ENCODE measurements at places on chromosomes 6 and 20.

DNA sequence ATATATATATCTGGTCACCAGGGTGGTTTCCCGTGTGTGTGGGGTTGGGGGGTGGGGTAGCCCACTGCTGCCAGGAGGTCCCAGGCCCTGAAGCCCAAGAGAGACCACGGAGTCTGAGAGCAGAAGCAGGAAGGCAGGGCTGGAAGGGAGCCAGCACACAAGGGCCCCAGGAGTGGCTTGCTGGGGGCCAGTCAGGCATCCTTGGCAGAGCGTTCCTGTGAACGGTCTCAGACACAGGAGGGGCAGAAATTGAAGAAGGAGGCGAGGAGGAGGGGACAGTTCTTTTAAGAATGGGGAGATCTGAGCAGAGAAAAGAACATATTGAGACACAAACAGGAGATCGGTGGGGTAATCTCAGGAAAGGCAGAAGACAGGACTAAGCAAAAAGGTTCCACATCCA is 1.9 kb upstream of the EBF4 start:
- DNase-seq: no peak

DNA sequence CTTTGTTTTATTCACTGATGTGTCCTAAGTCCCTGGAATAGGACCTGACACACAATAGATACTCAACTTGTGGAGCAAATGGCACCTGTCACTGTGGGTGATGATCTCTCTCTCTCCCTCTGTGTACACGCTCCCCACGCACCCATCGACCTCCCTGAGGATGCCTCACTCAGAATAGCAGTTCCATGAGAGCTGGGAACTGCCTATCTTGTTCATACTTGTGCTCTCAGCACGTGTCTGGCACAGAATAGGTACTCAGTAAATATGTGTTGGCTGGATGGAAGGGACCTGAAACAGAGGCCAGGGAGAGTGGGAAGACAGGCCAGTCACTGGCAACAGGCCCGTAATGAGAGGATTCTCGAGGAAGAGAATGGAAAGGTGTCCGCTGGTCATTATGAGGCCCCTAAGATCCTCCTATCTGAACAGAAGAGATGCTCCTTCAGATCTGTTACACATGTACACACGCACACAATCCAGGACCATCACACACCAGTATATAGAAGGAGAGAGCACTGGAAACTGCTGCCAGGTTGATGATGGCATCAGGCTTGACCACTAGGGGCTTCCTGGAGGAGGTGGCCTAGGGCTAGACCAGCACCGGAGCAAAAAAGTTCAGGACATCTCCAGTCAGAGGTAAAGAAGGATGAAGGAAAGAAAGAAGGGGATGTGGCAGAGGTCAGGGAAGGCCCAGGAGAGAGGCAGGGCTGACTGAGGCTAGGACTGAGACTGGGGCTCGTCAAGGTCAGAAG is 30.9 kb downstream of the VEGFA start:
- peak; percentile 27 for DNase-seq

DNA sequence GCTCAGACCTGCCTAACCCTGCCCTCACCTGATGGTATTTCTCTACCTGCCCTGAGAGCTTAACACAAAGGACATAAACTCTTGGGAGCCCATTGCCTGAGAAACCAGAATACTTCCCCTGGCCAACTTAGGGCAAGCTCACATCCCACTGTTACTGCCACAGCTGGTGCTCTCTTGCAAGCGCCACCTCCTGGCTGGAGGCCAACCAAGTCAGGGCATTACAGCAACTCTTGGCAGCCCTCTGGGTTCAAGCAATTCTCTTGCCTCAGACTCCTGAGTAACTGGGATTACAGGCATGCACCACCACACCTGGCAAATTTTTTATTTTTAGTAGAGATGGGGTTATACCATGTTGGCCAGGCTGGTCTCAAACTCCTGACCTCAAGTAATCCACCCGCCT is 70.1 kb downstream of the HECA start:
- DNase-seq: no peak

GRCh38 chr20:53574259-53574789 is 19.3 kb downstream of the ZNF217 start:
- DNase-seq: no peak

- no peak for DNase-seq
Measured at GRCh38 chr20:11981366-11981947, 63.8 kb downstream of the BTBD3 start.

DNA sequence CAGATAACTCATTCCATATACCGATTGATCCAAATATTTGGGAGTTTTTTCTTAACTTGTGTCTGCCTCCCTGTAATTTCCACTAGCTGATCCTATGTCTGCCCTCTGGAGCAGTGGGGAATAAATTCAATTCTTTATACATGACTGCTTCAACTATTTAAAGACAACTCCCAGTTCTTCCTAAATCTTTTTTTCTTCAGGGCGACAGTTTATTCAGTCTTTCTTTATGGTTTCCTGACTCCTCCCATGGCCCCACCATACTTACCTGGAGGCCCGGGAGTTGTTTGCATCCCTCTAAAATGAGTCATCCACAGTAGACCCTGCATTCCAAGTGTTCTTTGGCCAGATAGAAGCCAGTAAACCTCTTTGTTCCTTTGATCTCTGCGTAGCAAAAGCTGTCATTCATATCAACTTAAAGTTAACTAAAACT is 73.6 kb downstream of the LCA5 start:
- DNase-seq: no peak

DNA sequence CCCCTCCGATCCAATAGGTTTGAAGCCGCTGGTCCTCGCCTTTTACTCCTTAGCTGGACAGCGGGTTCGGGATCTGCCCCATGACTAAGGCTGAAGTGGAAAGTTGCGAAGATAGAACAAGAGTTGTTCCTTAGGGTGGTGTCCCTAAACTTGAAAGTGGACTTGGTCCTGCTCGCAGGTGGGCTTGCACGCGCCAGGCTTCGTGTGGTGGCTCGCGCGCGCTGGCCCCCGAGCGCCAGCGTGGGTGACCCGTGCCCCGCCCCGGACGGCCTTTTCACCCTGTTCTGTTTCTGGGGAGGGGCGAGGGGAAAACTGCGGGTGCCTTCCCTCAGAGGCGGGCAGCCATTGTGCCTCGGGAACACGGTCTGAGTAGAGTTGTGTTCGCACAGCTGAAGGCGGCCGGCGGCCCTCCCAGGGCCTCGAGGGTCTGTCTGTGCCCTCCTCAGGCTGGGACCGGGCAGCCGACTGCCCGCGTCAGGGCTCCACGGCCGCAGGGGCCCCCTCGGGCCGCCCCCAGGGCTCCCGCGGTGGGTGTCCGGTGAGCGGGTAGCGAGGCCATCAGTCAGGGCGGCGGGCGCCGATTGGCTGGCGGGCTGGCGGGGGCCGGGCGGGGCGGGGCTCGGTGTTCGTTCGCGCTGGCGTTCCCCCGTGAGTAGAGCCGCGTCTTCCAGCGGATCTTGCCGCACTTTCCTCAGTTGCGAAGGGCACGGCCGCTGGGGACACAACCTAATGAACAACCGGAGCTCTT is 33.0 kb downstream of the RREB1 start:
- peak; percentile 85 for DNase-seq

GRCh38 chr6:32969685-32970412 is 1.5 kb downstream of the BRD2 start:
- peak; percentile 95 for DNase-seq

DNA sequence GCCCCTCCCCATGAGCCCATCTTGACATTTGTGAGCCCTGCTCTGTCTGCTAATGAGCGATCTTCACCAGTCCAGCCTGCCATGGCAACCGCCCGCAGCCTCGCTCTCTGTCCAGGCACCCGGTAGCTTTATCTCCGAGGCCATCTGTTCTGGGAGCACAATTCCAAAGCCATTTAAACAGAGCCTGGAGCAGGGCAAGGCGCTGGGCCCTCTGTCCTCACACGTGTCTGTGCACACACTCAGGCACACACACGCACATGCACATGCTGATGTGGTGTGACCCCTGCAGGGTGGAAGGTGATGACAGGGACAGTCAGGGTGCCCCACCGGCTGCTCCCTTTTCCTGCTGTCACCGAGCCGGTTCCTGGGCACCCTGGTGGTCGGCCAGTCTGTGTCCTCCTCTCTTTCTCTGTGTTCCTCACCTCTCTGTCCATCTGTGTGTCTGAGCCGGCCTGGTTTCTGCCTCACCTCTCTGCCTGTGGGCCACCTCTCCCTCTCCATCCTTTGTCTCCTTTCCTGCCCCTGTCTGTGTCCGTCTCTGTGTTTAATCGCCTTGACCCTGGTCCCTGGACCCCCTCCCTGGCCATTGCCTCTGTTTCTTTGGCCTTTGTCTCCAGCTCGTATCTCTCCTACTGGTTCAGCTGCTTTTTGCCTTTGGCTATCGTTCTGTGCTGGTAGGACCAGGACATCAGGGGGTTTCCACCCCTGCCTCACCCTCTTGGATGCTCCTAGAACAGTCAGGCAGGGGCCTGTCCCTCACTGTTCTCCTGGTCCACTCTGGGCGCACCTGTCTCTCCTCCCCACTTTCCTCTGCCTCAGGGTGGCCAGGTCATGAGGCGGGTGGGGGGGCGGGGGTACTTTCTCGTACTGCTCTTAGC is 8.8 kb upstream of the MYT1 start:
- no peak for DNase-seq

DNA sequence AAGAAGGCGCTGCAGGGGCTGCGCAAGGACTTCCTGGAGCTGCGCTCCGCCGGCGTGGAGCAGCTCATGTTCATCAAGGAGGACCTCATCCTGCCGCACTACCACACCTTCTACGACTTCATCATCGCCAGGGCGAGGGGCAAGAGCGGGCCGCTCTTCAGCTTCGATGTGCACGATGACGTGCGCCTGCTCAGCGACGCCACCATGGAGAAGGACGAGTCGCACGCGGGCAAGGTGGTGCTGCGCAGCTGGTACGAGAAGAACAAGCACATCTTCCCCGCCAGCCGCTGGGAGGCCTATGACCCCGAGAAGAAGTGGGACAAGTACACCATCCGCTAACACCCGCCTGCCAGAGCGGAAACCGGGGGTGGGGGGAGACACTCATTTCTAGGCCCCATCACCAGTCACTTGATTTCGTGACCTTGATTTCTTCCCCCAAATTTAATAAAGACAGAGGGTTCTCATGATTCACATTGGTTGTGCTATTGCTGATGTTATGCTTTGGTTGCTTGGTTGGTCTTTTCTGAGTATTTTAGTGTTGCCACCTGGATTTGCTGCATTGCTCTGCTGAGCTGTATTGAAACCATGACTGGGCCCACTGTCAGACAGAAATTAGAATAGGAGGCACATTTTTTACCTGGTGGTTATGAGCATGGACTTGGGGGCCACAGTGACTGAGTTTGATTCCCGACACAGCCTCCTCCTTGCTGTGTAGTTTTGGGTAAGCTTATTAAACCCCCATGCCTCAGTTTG is 1.5 kb downstream of the FAM50B start:
- no peak for DNase-seq

GRCh38 chr6:169592558-169592957 is 109.3 kb downstream of the WDR27 start:
- DNase-seq: peak; percentile 53

- no peak for DNase-seq
Measured at GRCh38 chr6:96947055-96947454, 22.5 kb downstream of the KLHL32 start.

DNA sequence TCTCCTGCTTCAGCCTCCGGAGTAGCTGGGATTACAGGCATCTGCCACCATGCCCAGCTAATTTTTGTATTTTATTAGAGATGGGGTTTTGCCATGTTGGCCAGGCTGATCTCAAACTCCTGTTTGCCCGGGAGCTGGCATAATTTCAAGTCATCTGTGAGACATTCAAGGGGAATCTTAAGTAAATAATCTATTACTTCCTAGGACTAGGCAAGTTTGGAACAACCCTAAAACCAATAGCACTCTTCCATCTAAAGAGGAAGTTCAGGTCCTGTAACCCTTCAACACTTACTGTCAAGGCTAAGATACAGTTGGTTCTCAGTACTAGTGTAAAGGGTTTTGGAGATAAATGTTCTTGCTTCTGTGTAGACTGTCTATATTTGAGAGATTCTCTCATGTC is 267.8 kb upstream of the IRAK1BP1 start:
- DNase-seq: peak; percentile 63

DNA sequence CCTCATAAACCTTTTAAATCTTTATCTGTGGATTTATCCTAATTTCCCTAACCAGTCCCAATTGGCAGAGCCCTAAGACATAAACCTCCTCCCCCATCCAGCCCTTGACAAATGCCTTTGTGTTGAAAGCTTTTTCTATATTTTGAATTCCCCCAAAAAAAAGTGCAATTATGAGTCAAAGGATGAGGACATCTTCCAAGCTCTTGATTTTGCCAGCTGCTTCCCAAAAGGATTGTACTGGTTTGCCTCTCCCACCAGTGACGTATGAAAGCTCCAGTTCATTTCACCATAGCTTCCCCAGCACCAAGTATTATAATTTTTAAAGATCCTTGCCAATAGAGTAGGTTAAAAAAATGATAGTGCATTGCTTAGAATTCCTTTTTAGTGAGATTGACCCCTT is 38.9 kb downstream of the SIRPA start:
- no peak for DNase-seq

- DNase-seq: no peak
Measured at GRCh38 chr6:119283979-119284545, 65.5 kb downstream of the MAN1A1 start.

DNA sequence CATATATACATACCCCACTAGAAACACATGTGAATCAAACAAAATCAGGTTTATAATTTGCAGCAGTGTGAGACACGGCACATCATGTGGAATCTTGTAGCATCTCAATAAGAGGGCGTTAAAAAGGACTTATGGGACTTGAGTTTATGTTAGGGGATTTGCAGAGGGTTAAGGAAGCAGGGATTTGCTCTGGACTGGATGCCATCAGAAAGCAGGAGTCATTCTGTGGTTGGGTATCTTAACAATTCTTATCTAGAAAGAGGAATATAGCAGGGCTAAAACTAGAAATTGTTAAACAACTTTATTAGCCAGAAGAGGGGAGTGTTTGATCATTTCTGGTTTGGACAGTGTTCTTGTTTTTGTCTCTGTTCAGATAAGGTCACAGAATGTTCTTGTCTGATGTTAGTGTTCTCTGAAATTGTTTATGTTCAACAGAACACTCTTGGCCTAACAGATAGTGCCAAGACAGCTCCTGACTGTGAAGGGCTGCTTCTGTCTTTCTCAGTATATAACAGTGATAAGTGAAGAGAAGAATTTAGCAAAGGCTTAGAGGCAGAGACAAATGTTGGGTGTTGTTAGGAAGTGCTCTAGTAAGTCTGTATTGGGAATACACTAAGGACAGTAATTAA is 39.2 kb downstream of the LIN28B start:
- DNase-seq: peak; percentile 48

DNA sequence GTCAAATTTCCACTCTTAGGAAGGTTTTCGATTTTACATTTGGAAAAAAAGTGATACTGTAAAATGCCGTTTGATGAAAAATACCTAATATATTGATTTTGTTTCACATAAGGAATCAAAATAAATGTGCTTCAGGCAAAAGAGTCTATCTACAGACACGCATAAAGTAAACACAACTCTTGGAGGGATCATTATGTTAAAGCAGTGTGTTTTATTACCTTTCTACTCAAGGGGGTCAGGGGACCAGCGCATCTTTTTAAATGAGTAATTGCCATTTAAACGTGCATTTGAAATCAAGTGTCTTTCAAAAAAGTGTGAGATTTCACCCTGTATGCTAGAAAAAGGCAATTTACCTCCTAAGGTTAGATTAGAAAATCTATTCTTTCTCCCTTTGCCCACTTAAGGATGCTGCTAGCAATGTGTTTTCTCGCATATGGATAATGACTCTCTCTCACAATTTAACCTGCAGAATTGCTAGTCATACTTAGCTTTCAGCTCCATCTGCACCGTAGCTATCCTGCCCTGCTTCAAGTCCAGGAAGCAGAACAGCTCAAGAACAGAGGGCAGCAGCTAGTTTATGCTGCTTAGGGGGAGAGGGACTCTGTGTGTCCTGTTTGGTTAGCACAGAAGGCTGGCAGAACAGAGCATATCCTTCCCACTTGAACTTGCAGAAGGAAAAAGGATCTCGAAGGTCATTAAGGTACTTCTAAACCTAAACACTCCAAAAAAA is 35.0 kb downstream of the NKAIN2 start:
- no peak for DNase-seq
